ENCODE measurements at places on chromosomes 2 and 18. TPM values are rescaled to one million over a fixed set of nuclear protein-coding genes. Genes with fewer than 3 reads are reported as not detected.
A peak's percentile ranks its signal among the peaks of the same experiment; 100 is the strongest.

- H3K4me3 ChIP-seq, result no peak overlapping the region
- H3K4me1 ChIP-seq, result no peaks in the 10 kb centered on the region
- no peaks in the 10 kb centered on the region for H3K27me3 ChIP-seq
- no peaks in the 10 kb centered on the region for H3K36me3 ChIP-seq
Measured at GRCh38 chr2:113010088-113010487, 4.8 kb downstream of the IL36A start.

GRCh38 chr2:52686935-52687334 is 1080.7 kb upstream of the CHAC2 start:
- H3K27me3 ChIP-seq, result no peaks in the 10 kb centered on the region
- H3K4me3 ChIP-seq, result no peak overlapping the region
- H3K27ac ChIP-seq, result no peak overlapping the region
- H3K4me1 ChIP-seq, result no peaks in the 10 kb centered on the region
- H3K36me3 ChIP-seq, result no peaks in the 10 kb centered on the region
- no peak for DNase-seq

Gene BMP10
- not detected for total RNA-seq

Gene PSME4
- 71.2 TPM for total RNA-seq

DNA sequence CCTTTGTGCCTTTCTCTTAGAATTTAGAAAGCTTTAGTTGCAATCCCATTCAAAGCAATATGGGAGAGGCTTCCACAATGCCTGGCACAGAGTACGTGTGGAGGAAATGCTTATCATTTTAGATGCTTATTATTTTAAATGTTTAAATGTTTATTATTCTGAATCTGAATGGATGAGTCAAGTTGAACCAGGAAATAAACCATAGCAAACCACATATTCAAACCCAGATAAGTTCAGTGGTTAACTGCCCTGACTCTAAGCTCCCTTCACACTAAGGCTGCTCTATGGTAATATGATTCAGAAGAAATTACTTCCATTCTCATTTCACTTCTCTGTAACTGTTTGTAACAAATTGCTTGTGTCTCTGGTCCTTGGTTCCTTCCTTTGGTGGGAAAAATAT is 5.2 kb upstream of the PPP4R1 start:
- no peak for DNase-seq
- no peak overlapping the region for H3K4me3 ChIP-seq
- H3K4me1 ChIP-seq, result peaks cover 10% of the 10 kb centered on the region
- no peaks in the 10 kb centered on the region for H3K27me3 ChIP-seq

- H3K36me3 ChIP-seq, result no peaks in the 10 kb centered on the region
- no peak overlapping the region for H3K4me3 ChIP-seq
- DNase-seq, result no peak
- no peak overlapping the region for H3K27ac ChIP-seq
- H3K27me3 ChIP-seq, result no peaks in the 10 kb centered on the region
- H3K4me1 ChIP-seq, result peaks cover 20% of the 10 kb centered on the region
Measured at GRCh38 chr18:22210311-22210754, 40.9 kb downstream of the GATA6 start.

GRCh38 chr2:216696321-216696720 is 972 bp upstream of the IGFBP5 start:
- no peak overlapping the region for H3K4me3 ChIP-seq
- no peaks in the 10 kb centered on the region for H3K36me3 ChIP-seq
- peak overlapping the region; percentile 90 for H3K27ac ChIP-seq
- no peaks in the 10 kb centered on the region for H3K27me3 ChIP-seq
- H3K4me1 ChIP-seq, result peaks cover 47% of the 10 kb centered on the region

- peak overlapping the region; percentile 47 for H3K27ac ChIP-seq
- no peak overlapping the region for H3K4me3 ChIP-seq
- H3K27me3 ChIP-seq, result no peaks in the 10 kb centered on the region
- H3K4me1 ChIP-seq, result peaks cover 21% of the 10 kb centered on the region
Measured at GRCh38 chr2:9318461-9319337, 104.6 kb downstream of the ITGB1BP1 start.

Gene SERPINB10
- total RNA-seq, result 0.98 TPM

- no peak for DNase-seq
- H3K27me3 ChIP-seq, result no peaks in the 10 kb centered on the region
- no peak overlapping the region for H3K4me3 ChIP-seq
- no peaks in the 10 kb centered on the region for H3K36me3 ChIP-seq
Measured at GRCh38 chr2:216216951-216217903, 108.1 kb downstream of the XRCC5 start.

DNA sequence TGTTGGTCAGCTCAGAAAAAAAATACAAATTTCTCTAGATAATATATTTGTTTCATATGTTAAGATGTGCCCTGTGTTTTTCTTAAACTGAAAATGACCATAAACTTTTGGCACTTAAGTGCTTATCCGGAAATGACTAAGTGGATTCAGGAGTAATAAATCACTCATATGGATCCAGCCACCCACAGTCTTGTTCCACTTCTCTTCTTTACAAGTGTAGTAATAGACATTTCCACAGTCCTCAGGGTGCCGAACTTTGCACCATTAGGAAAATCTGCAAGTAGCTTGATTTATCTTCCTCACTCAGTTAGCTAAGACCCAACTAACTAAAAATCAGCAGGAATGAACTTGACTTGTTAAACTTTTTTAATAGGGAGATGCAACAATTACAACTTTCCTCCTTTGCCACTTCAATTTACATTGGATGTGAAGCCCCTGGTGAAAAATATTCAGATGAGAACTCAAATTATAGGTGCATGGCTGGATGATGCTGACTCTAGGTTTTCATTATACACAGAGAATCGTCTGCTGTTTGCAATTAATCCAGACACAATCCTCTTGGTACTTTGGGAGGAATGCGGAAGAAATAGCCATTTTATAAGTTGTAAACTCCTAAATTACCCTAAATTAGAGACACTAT is 322.5 kb downstream of the ARHGAP15 start:
- no peaks in the 10 kb centered on the region for H3K4me1 ChIP-seq
- no peak for DNase-seq
- no peak overlapping the region for H3K4me3 ChIP-seq
- no peaks in the 10 kb centered on the region for H3K27me3 ChIP-seq
- no peaks in the 10 kb centered on the region for H3K36me3 ChIP-seq
- H3K27ac ChIP-seq, result no peak overlapping the region

- no peaks in the 10 kb centered on the region for H3K36me3 ChIP-seq
- peaks cover 48% of the 10 kb centered on the region for H3K4me1 ChIP-seq
- no peak for DNase-seq
- peak within 1 kb of the TSS; percentile 84 for H3K4me3 ChIP-seq
- H3K27ac ChIP-seq, result peak within 1 kb of the TSS; percentile 97
- H3K27me3 ChIP-seq, result no peaks in the 10 kb centered on the region
Measured at GRCh38 chr2:29114946-29115609, at the start of gene CLIP4. Gene CLIP4 (plus strand): TSS chr2:29115415. CDS start chr2:29121389, 5,974 bp downstream.
